ENCODE measurements at places on chromosomes 13 and 19.

GRCh38 chr13:32059511-32059984 lies 28.0 kb downstream of the FRY start:
- no peak for DNase-seq

- DNase-seq: no peak
These were observed 1109.0 kb downstream of the UQCRFS1 start for GRCh38 chr19:28103921-28104320.

DNA sequence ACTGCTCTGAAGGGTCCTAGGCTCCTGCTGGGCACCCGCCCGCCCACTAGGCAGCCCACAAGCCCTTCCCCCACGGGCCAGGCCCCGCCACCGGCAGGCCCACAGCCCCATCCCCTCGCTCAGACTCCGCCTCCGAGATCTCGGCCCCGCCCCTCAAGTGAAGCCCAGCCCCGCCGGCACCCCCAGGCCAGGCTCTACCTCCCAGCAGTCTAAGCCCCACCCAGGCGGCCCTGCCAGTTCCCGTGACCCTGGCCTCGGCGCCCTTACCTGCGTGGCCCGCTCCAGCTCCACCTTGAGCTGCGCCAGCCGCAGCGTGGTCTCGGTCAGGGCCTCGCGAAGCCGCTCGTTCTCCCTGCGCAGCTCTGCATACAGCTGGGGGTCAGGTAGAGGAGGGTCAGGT lies 16.3 kb downstream of the EPS8L1 start:
- no peak for DNase-seq

GRCh38 chr13:32191452-32191998 lies 123.6 kb downstream of the ZAR1L start:
- DNase-seq: no peak

GRCh38 chr19:33794683-33795369 lies 1.8 kb upstream of the KCTD15 start:
- DNase-seq: no peak

DNA sequence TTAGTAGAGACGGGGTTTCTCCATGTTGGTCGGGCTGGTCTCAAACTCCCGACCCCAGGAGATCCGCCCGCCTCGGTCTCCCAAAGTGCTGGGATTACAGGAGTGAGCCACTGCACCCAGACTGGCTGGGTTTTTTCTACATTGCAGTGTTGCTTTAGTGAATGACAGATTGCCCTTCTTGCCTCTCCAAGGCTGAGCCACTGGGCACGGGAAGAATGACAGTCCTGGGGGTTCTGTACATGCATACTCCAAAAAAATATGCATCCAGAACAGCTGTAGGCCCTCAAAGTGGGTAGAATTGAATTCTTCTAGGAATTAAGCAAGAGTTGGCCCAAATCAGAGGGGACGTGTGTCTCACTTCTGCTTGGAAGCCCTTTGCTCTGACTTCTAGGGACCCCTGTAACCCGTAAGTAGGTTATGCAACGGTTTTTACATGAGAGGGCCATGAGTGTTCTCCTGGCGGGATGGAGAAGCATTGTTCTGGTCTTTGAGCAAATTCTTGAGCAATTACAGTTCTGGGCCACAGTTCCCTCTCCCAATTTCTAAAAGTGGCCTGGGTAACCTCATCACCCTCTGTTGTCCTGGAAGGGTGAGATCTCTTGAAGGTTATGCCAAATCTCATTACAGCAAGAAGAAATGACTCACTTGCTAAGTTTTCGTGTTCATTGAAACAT lies 3.6 kb downstream of the ACTN4 start:
- no peak for DNase-seq

GRCh38 chr13:98246538-98247172 lies 69.6 kb upstream of the RNF113B start:
- no peak for DNase-seq
